ENCODE measurements at places on chromosomes 2 and 18.
A peak's percentile ranks its signal among the peaks of the same experiment; 100 is the strongest.

DNA sequence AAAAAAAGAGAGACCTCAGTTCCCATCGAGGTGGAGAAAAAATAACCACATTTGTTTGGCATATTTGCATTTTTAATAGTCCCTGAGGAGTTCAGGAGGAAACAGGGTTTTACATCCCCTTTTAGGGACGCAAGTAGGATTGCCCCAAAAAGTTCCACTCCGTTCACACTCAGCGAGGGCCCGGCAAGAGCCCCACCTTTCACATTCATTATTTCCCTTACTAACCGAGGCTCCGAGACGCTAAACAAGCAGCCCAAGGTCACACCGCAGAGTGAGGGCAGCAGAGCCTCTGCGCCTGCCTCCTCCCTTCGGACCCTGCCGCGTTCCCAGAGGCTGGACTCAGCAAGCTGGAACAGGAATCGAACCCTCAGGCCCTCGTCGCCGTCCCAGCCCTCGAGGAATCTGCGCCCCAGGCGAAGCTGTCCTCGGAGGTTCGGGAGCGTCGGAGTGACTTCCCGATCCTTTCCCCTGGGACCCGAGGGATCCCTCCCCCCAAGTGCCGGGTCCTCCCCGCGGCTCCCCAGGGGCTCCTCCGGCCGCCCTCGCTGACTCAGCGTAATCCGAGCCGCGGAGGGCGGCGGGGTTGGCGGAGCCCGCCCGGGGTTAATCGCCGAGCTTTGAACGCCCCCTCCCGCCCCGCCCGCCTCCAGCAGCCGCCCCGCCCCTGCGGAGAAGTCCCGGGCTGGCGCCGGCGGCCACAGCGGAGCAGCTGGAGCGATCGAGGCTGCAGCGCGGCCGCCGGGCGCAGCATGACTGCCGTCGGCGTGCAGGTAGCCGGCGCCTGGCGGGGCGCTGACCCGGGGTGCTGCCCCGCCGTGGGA is at the start of gene TMEM37:
TSS of gene TMEM37 (plus strand) at position 700 of the 821 bp plus-strand sequence. CDS start at position 750, 50 bp downstream.
- peak; percentile 31 for DNase-seq

DNA sequence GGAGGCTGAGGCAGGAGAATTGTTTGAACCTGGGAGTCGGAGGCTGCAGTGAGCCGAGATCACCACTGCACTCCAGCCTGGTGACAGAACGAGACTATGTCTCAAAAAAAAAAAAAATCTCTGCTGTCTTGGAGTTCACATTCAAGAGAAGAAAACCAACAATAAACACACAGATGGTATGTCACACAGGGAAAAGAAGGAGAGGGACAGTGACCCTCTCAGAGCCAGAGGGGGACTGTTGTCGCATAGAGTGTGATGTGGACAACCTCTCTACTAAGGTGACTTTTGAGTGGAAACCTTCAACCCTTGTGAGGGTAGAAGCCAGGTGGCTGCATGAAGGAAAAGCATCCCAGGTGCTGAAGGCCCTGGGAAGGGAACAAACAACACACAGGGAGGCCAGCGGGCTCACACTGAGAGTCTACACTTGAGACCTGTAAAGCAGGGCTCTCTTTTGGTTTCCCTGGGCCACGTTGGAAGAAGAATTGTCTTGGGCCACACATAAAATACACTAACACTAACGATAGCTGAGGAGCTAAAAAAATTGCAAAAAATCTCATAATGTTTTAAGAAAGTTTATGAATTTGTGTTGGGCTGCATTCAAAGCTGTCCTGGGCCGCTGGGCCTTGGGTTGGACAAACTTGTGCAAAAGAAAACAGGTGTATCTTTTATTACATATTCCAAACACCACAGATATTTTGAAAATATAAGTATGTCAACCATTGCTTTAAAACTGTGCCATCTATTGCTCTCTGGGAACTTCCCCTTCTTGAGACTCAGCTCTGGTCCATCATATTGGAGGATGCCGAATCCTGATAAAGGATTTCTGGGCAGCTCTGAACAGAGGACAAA is 136.0 kb downstream of the DDX1 start:
- no peak for DNase-seq

DNA sequence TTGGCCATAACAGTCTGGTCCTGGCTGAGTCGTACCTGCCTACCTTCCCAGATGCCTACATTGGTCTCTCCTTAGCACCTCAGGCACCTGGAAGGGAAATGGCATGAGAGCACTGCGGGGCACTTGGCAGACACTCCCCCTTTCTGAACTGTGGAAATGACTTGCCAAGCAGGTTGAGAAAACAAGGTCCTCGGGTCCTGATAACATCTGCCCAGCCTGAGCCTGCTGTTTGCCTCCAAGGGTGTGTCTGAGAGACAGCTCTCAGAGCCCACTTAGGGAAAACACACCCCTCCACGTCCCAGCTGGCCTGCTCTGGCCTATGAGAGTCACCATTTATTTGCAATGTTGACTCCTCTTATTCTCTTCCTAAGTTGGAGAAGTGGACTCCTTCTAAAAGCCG is 10.5 kb downstream of the FAM110C start:
- DNase-seq: no peak

DNA sequence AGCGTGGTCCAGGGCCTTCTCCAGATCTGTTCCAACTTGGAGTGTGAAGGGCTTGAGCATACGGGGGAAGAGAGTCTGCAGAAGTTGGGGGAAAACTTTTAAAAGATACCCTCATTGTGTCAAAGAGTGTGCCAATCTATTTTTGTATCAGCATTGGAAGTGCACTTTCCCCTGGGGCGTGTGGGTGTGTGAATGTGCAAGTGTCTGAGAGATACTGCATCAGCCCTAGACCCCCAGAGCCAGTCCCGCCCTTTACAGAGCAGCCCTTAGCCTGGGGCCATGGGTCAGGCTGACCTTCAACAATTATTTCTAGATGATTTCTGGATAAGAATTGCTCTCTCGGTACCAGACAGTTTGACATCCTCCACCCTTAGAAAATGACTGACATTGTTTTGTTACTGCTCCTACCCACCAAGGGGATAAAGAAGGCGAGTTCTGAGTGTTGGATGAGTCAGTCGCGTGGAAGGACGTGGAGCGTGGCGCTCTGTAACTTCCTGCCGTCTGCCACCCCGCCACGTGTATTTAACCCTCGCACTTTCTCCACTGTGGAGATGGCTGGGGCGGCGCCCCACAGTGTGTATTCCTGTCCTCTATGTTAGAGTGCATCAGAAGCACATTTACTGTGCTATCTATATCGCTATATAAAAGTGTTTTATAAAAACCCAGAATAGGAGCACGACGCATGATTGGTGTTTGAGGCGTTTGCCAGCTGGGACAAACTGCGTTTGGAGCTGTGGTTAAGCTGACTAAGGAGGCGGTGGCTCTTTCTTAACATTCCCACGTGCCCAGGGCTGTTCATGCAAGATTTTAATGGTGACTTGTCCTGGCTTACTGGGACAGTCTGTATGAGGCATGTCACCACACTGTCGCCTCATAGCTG is 122.6 kb downstream of the CABLES1 start:
- DNase-seq: no peak

DNA sequence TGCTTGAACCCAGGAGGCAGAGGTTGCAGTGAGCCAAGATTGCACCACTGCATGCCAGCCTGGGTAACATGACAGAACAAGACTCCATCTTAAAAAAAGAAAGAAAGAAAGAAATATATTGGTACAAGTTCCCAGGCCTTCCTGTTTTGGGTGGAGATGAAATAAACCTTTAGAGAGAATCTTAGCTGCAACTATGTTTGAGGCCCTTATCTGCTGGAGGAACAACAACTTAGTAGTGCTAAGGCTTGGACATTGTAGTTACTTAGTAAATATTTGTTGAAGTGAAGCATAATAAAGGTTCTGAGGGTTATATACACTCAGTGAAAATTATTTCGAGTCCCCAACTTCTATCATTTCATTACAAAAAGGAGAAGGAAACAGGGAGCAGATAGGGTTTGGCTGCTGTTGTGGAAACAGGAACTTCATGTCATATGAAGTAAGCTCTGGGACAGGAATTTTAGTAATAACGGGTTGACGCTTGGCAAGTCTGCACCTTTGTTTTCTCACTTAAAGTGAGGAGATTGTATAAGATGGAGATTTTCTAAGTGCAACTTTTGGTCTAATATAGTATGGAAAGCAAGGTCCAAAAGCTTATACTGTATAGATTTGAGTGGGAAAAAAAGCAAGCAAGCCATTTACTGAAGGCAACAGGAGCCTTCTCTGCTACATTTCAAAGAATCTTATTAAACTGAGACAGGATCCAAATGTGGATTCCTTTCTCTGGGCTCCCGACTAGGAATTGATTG is 40.0 kb upstream of the AGPS start:
- DNase-seq: no peak

DNA sequence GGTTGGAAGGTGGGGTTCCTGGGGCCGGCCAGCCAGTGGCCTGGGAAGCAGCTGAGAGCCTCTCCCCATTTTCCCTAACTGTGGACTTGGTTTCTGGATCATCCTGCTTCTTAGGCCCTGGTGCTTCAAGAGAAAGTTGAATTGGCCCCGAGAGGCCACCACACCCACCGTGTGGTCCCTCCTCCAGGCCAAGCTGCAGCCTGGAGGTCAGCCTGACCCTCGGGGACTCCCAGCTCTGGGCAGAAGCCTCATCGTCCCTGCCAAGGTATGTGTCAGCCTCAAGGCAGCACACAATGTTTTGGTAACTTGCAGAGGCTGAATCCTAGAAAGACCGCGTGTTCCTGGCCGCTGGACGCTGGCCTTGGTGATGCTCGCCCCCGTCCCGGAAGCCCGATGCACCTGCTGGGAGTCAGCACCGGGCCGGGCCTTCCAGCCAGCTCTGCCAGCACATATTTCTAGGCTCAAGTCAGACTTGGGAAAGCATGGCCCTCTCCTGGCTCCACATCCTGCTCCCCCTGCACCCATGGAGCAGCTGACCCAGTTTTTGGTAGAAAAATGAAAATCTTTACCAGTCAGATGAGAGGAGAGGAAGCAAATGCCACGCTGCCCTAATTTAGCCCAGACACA is 72.6 kb downstream of the ACTR2 start:
- DNase-seq: no peak

DNA sequence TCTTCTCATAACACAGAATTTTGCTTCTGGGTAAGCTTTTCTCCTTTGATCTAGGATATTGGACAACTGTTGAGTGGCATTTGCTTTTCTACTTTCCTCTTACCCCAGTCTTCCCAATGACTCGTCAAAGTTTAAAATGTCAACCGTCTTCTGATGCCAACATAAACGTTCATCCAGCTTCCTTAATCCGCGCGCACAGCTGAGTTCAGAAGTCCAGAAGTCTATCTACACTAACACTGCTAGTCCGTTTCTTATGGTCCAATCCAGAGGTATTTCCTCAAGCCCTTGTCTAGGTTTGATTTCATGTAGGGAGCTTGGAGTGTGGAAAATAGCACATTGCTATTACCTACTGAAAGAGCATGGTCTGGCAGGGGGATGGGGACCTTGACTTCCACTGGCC is 48.7 kb downstream of the MFSD6 start:
- DNase-seq: no peak

GRCh38 chr18:2871111-2871720 is 24.4 kb downstream of the EMILIN2 start:
- DNase-seq: no peak

DNA sequence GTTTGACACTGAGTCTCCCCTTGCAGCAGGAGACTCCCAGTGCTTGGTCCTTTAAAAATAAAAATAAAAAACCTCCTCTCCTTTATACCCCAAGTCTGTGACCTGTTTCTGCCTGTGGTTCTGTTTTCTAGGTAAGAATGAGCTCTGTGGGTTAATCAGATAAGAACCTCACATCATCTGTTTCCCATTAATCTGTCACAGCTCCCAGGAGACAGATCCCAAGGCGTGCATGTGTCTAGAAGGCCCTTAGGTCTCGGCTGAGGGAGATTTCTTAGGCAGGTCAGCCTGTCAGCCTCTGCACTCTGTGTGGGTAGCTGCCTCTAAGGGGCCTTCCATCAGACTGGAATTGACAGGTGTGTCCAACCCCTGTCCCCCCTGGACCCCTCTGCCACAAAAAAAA is 80.7 kb downstream of the FHOD3 start:
- no peak for DNase-seq

DNA sequence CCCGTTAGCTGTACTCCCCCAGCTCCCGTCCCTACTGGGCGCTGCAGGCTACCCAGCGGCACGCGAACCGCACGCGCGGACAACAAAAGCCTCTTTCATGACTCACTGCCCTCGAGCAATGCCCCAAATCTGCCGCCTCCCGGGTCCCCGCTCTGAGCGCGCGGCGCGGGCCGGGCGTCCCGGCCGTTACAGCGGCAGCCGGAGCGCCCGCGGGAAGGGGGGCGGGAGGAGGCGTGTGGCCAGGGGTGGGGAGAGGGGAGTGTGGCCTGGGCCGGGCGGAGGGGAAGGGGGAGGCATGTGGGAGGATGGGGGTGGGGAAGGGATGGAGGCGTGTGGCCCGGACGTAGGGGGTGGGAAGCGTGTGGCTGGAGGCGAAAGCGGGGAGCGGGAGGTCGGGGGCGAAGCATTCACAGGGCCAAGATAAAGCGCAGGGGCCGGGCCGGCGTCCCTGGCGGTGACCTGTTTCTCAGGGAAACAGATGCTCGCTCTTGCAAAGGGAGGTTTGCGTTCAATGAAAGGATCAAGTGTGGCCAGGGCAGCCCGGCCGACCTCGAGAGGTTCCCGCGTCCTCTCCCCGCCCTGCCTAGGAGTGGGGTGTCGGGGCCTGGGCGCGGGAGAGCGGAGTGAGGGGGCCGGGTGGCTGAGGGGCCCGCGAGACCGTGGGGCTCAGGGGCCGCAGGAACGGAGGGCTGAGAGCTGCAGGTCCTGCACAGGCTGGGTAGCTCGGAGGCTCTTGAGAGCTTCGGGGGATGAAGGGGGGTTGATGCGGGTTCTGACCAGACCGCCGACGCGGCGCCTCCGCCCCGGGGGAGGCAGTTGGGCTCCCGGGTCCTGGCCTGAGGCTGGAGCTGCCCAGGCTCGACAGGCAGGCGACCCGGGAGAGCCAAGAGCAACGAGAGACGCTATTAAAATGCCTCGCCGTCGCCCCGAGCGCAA is 3.5 kb upstream of the NEUROD1 start:
- peak; percentile 36 for DNase-seq

DNA sequence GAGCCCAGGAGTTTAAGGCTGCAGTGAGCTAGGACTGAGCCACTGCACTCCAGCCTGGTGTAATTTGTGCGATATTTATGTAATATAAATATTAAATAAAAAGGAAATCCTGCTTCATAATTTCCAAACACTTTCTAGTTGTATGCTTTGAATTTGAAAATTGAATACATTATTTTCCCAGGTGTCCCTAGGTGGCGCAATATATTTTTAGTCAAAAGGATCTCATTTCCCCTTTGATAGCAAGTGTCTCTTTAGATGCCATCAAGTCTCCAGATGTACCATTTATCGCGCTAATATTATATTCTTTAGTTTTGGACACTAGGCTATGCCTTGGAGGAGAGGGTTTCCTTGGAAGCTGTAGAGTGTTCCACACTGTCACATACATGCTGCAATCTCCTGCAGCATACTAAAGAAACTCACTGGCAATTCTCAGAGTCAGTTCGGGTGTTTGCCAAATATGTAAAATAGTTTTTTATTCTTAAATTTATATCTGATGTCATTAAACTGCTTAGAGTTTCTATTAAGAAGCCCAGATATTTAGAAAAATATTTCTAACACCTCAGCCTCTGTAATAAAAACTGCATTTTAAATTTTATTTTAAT is 5.6 kb upstream of the WDR7 start:
- DNase-seq: no peak

- DNase-seq: no peak
Observed at GRCh38 chr2:47002031-47002430, 86.4 kb upstream of the MCFD2 start.

GRCh38 chr2:169823996-169824372 is 721 bp downstream of the METTL5 start:
- DNase-seq: no peak

GRCh38 chr2:197596766-197597165 is 78.6 kb downstream of the RFTN2 start:
- DNase-seq: no peak
